Activated T-helper 9 cell treated with anti-CD3 and anti-CD28 coated beads, Interleukin-2, amount 50 U/mL, for 16 hours (primary cell): ENCODE measurements at places on chromosomes 12 and 14.

GRCh38 chr14:103206023-103206481, 82.8 kb downstream of the TNFAIP2 start:
- DNase-seq: no peak

DNA sequence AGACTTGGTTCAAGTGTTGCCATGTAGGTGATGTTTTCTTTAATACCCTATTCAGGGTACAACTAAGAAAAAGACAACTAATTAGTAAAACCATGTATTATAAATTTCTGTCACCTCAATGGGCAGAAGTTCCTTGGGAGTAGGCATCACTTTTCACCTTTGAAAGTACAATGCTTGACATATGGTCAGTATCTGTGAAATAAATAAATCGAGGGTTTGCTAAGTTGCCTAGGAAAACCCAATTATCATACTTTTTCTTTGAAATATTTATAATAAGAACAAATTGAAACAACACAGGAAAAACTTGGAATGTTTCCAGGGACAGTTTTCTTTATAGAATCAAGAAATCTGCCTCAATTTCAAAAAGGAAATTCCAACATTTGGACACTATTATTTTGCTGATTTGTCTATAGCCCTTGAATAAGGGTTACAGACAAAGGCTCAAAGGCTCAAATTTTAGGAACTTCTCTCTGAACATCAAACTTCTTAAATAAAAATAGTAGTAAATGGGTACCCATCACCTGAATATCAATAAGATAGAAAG, 13.7 kb downstream of the FGD6 start:
- no peak for DNase-seq

GRCh38 chr12:19018302-19018970, 111.1 kb upstream of the PLEKHA5 start:
- DNase-seq: no peak

GRCh38 chr14:71142375-71143038, 235.2 kb downstream of the PCNX1 start:
- DNase-seq: no peak

GRCh38 chr14:60348211-60348610, 99.2 kb downstream of the PPM1A start:
- DNase-seq: no peak

GRCh38 chr12:67885375-67886169, 103.7 kb upstream of the IFNG-AS1 start:
- DNase-seq: no peak

DNA sequence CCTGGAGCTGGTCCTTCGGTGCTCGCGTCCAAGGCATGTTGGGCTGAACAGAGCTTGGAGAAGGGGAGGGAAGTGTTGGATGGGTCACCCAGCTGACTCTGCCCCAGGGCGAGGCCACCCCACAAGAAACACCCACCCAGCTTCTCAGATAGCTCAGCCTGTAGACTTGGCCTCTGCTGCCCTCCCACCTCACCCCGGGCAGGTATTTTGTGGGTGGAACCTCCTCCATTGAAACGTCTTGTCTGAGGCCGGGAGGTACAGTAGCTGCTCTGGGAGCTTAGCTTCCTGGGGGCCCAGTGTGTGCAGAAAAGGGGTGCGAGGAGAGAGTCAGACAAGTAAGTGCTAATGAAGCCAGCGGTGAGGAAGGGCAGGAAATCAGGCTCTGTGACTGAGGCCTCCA, 54.8 kb upstream of the TSPAN9 start:
- DNase-seq: no peak

GRCh38 chr14:54570047-54570446, 3.1 kb downstream of the SAMD4A start:
- DNase-seq: no peak

DNA sequence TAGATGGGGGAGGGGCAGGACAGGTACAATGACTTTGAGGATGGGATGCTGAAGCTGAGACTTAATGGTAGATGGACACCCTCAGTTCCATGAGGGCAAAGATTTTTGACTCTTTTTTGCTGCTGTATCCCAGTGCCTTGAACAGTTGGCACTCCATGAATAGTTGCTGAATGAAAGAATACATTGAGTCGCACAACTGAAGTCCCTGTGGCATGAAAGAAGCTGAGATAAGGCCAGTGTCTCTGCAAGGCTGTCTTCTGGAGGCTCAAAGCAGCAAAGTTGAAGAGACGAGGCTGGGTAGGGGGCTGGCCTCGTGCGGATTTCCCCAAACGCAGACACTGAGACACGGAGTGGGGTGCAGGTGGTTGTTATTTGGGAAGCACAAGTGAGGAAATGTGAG, 179.3 kb downstream of the ADCK1 start:
- no peak for DNase-seq

GRCh38 chr12:93714382-93714781, 37.2 kb downstream of the CRADD start:
- no peak for DNase-seq

- no peak for DNase-seq
Observed at GRCh38 chr12:104371043-104371870, 67.7 kb downstream of the EID3 start.
